Ovary (tissue), 10 donors: ENCODE measurements at places on chromosomes 3 and 15.
A peak's percentile ranks its signal among the peaks of the same experiment; 100 is the strongest.

DNA sequence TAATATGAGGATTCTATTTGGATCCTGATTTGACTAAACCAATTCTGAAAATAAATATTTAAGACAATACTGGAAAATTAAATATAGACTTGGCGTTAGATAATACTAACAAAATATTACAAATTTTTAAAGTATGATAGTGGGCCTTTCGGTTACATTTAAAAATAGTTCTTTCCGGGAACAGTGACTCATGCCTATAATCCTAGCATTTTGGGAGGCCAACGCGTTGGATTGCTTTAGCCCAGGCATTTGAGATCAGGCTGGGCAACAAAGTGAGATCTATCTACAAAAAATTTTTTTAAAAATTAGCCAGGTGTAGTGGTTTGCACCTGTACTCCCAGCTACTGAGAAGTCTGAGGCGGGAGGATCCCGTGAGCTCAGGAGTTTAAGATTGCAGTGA is 30.3 kb upstream of the GADL1 start:
- no peak for DNase-seq

DNA sequence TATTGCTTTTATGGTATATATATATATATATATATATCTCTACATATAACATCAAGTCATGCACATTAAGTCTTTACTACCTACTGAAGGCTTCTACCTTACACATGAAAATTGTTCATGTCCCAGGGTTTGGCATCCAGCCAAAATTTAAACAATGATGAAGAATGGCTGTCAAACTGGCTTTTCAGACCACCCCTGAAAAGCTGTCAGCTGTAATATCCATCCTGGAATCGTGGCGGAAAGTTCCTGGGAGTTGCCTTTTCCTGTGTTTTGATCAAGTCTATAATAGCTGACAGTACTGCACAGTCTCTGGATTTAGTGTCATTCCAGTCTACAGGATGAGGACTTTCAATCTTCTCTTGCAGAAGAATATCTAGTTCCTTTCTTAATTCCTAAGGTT is 48.3 kb downstream of the DHX36 start:
- DNase-seq, result no peak

GRCh38 chr3:133956982-133957381 is 61.3 kb upstream of the RAB6B start:
- no peak for DNase-seq

GRCh38 chr15:75367006-75367405 is 1.4 kb downstream of the MAN2C1 start:
- no peak for DNase-seq

GRCh38 chr3:195032106-195032759 is 238.7 kb downstream of the XXYLT1 start:
- DNase-seq, result no peak

DNA sequence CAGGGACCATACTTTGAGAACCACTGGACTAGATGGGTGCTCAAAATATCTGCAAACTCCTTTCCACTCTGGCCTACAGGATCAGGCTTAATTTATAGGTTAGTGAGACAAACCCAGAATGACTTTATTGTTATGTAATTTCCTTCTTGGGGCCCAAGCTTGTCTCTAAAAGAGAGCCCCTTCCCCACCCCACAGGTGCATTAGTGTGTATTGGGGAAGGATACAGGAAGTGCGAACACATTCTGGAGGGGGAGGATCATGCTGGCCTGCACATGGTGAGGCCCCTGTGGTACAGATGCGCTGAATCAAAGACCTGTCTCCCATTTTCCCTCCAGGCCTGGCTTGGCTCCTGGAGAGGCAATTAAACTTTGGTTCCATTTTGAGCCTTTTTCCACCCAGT is 273.0 kb upstream of the LRTM1 start:
- DNase-seq, result no peak

DNA sequence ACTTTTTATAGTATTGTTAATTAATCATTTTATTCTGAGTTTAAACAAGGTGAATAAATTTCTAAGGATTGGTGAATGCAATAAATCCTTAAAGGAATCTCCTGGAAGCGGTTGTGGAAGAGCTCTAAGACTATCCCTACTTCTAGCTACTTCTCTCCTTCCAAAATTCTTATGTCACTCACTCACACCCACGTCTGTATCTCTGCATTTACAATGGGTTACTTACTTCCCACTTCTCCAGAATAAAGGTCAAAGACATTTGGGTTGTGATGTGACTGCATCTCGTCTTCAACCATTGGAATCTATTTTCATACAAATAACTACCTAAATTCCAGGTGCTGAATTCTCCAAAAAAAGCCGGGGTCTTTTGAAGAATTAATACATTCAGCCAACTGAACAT is 234.2 kb upstream of the MDFIC2 start:
- DNase-seq, result no peak

DNA sequence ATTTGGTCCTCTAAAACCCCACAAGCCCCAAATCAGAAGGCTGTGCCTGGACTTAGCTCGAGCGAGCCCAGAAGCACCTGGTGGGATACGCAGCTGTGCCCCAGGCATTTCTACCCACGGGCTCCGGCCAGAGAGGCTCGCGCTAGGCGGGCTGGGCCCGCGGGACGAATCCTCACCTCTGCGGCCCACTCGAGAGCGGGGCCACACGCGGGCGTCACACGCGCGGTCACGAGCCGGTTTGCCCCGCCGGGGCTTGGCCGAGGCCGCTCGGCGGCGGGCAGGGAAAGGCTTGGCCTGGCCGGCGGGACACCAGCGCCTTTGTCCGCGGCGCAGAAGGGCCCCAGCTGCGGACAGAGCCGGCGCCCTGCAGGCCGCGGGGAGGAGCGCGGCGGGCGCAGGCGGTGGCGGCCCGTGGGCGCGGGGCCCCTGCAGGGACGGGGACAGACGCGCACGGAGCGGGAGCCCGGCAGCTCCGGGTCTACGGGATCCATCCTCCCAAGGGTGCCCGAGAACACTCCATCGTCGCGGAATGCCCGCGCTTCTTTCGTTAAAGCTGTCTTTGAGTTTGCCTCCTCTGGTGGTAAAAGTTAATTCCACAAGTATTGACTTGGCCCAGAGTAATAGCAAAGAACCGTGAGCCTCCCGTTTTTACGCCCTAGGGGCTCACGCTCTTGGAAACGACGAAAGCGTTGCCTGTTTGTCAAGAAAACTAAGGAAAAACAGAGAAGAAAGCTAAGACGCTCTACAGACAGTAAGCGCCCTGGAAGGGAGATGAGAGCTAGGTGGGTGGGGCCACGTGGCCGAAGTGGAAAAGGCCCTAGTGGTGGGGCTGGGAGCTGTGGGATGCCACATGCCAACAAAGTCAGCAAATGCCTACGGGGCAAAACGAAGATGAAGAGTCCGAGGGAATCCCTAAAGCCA is 26.4 kb downstream of the TYRO3 start:
- DNase-seq, result peak; percentile 68

DNA sequence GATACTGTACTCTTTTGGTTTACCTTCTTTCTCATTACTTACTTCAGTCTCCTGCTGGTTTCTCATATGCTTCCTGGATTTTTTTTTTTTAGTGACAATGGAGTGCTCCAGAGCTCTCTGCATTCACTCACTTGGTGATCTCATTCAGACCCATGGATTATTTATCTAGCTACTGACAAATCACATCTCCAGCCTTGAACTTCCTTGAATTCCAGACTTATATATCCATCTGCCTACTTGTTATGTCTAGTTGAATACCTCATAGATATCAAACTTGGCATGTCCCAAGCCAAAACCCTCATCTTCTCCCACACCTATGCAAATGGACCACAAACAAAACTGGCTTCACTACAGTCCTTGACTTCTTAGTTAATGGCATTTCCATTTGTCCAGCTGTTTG is 234.7 kb upstream of the ZPLD1 start:
- DNase-seq, result no peak

DNA sequence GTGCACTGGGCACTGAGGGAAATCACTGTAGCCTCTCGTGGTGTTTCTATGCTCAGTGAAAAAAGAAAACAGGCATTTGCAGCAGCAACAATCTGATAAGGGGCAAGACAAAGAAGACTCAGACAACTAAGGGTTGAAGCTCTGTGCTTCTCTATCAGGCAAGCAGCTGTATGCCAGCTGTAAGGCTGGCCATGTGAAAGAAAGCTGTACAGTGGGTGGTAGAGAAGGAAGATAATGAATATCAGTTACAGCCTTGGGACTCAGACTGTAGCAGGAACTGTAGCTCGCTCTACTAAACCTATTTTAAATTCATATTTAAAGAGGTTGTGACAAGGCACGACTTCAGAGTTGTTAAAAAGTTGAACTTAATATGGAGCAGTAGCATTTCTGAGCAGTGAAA is 76.3 kb downstream of the VGLL3 start:
- DNase-seq, result no peak

DNA sequence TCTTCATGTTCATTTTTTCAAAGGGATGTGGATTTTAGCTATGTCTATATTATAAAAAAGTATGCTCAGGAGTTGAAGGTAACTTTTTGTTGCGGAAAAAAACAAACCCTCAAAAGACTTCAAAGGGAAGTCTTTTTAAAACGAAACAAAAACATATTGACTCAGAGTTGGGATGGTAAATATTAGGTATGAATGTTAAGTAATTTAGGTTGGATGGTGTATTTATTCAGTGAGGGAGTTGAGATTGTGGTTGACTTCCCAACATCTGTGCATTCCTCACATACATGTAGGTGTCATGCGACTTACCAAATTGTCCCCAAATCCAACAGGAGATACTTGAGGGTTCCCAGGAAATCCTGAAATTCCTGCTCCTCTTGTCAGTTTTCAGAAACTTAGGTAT is 32.7 kb upstream of the PLSCR5 start:
- no peak for DNase-seq

DNA sequence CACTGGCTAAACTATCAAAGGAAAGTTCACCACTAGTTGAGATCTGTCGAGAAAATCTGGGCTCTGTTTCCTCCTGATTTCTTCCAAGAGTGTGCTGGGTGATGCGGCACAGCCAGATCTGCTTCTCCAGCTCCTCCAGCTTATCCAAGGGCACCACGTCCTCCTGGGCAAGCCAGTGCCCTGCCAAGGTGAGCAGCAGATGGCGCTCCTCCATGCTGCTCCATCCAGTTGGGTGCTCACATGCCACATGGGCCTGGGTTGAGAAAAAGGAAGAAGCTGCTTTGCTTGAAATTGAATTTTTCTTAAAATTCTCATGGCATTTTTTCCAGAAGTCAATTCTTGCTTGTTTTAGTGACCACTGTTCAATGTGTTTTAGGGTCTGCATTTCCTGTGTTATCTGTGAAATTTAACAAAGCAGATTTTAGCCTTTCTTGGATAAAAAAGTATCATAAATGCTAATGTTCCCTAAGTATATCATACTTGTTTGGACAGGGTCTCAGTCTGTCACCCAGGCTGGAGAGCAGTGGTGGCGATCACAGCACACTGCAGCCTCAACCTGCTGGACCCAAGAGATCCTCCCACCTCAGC is 47.3 kb downstream of the EIF3J start:
- DNase-seq, result no peak

GRCh38 chr3:149585401-149585726 is 72.5 kb downstream of the WWTR1 start:
- DNase-seq, result no peak

DNA sequence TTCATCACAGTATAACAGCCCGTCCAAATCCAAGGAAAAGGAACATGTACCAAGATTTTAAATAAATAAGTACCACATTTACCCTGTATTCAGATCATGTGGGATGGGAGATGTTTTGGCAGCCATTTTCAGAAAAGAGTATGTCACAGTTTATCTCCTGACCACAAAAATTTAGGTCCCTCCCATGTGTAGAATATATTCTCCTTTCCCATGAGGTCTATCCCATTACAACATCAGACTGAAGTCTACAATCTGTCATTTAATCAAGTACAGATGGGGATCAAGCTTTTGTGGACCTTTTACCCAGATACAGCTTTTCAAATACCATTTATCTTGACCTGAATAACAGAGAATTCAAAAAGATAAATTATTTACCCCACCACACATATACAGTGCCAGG is 444.5 kb downstream of the PLOD2 start:
- no peak for DNase-seq

- no peak for DNase-seq
Measured at GRCh38 chr15:72338148-72338547, 18.2 kb upstream of the CELF6 start.

GRCh38 chr3:157190380-157190872 is 30.5 kb upstream of the CCNL1 start:
- no peak for DNase-seq

- DNase-seq, result no peak
Measured at GRCh38 chr3:53129344-53129743, 891 bp downstream of the RFT1 start.

GRCh38 chr3:150497956-150498355 is 48.3 kb downstream of the SERP1 start:
- DNase-seq, result no peak

GRCh38 chr15:23385886-23386430 is 31.4 kb downstream of the GOLGA8S start:
- no peak for DNase-seq

DNA sequence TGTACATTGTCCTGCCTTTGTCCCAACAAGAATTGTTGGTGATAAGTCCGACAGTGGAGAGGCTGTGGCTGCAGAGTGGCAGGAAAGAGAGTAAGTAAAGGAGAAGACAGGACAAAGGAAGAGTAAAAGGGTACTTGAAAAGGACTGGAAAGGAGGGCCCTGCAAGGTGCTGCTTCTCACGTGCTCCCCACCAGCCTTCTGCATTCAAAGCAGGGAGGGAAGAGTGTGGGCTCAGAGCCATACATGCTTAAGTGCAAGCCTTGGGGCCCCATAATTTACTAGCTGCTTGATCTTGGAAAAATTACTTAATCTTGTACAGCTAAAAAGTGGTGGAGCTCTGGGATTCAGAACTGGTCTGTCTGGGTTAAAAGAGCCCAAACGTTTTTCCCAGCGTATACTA is 29.9 kb downstream of the MME start:
- DNase-seq, result no peak

GRCh38 chr3:87997298-87997697 is 61.5 kb downstream of the CGGBP1 start:
- DNase-seq, result no peak

- no peak for DNase-seq
Measured at GRCh38 chr15:45182996-45183395, 4.8 kb downstream of the SHF start.

DNA sequence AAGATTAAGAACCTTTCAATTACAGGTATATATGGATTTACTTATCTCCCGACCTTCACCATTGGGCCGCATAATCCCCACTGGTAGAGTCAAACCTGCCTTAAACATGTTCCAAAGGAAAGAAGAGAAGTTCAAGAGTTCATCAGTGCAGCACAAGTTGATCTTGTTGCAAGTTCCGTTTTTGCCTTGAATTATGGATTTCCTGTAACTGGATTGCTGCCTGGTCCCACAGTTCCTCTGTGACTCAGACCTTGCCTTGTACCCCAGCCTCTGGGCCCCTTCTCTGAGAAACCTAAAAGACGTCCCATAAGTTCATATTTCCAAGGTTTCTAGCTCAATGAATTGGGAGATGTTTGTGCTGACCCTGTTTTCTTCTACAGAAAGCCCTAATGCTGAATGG is 112.5 kb upstream of the THBS1 start:
- DNase-seq, result no peak

GRCh38 chr15:73867426-73867825 is 5.9 kb upstream of the TBC1D21 start:
- no peak for DNase-seq

GRCh38 chr15:93036951-93037819 is 51.8 kb downstream of the RGMA start:
- peak; percentile 63 for DNase-seq
